ENCODE measurements at places on chromosomes 1 and 21. TPM values are rescaled to one million over a fixed set of nuclear protein-coding genes. Genes with fewer than 3 reads are reported as not detected.

GRCh38 chr1:248812736-248813425, 12.8 kb downstream of the SH3BP5L start:
- DNase-seq: no peak

DNA sequence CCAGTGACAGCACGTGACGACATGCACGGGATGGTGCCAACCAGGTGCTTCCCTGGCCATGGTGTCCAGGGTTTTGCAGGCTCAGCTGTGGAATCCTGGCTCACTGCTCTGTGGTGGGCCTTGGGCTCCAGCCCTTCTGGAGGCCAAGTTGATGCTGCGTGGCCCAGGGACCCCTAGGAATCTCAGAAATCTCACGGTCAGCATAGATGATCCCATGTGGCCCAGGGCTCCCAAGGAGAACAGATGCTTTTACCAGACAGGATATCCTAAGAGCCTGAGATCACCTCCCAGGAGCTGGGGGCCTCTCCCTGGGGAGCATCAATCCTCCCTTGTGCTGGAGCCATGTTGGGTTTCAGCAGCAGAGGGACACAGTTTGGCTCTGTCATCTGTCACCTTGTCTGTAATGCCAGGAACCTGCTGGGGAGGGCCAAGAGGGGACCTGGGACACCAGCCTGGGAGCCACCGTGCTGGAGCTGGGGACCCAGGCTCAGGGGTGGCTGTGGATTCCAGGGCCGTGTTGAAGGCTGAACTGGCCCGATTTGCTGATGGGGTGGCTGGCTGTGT, 63.9 kb downstream of the TRIM11 start:
- no peak for DNase-seq

DNA sequence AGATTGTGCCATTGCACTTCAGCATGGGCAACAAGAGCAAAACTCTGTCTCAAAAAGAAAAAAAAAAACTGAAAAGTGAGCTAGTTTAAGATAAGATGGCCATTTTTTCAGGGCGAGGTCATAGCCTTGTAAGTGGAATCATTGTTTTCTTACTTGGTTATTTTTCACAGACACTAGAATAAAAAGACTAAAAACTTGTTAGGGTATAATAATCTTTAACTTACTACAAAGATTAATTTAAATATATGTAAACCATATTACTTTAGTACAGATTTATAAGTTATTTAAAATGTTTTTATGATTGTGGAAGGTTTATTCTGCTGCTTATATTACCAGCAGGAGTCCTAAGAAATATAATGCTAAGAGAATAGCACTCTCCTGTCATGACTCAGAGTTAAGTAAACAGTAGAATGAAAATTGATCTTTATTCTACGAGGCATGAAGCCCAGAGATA, 23.5 kb downstream of the ANGPTL1 start:
- DNase-seq: peak; percentile 45

- no peak for DNase-seq
Observed at GRCh38 chr1:22189619-22190018, 46.7 kb upstream of the WNT4 start.

DNA sequence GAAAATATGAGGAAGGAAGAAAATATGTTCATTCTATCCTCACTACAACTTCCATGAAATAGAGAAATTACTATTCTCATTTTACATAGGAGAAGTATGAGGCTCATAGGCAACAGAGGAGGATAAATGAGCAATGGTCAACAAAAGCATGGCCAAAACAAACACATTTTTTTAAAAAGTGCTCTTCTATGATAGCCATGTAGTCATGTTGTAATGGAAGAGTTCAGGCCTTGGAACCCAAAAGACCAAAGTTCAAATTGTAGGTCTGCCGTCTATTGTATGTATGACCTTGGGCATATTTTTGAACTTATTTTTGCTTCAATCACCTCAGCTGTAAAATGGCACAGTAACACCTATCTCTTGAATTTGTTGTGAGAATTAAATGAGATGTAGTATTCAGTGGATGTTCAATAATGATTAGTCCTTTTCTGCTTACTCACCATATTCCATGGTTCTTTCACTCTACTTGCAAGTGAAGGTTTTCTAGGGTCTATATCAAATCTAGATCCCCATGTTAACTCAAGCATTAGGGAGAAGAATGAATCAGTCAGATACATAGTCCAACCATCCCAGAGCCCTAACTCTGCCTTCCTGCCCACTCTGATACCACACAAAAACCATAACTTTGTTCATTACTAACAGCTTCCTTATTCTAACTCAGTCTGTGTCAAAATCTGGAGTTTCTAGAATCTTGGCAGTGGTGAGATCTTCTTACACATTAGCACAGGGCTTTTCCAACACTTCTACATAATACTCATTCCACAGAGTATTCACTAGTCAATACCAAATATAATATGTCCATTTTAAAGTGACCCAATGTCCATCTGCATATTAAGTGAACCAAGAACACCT, 353.2 kb downstream of the PLPP3 start:
- DNase-seq: no peak

The ADGRL4 gene
- 14.0 TPM for total RNA-seq

The CYP4X1 gene
- 3.0 TPM for total RNA-seq

The TFF3 gene
- total RNA-seq: 3.1 TPM

The CYP4B1 gene
- total RNA-seq: not detected

The ACOT11 gene
- total RNA-seq: 8.2 TPM

Measured in muscle of leg (tissue), 16 donors.